ENCODE measurements at places on chromosomes 2 and 18.

GRCh38 chr2:27313882-27314645, 5.8 kb upstream of the UCN start:
- DNase-seq: no peak

- no peak for DNase-seq
Observed at GRCh38 chr2:39705638-39706037, 39.9 kb downstream of the TMEM178A start.

DNA sequence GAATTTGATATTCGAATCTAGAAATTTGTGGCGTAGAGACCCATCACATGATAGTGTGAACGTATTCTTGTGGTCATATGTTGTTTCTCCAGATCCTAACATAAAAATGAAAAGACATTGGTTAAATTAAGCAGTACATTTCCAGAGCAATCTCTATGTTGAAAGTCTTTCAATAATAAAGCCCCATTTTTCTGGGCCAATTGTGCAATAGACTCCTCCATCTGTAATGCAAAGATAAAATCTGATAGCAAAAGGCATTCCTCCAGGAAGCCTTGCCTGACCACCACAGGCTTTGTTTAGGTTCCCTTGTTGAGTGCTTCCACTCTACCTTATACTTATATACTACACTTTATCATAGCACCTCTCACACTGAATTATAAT, 31.3 kb downstream of the APOB start:
- DNase-seq: no peak

DNA sequence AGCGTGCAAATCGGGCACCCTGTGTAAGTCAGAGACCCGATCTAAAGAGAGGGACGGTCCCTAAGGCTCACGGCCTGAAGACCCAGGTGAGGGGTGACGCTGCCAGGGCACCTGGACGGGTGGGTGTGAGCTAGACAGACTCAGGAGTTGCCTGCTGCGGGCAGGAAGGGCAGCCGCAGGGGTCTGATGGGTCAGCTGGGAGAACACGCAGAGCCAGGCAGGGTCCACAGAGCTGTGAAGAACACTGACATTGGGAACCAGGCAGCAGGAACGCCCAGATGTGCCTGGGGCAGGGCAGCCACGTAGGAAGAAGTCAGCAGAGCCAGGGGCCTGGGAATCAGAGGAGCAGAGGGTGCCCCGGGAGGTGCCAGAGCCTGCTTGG, 25.9 kb downstream of the HDAC4 start:
- DNase-seq: no peak

GRCh38 chr2:120976501-120977307, 241.0 kb downstream of the GLI2 start:
- no peak for DNase-seq

DNA sequence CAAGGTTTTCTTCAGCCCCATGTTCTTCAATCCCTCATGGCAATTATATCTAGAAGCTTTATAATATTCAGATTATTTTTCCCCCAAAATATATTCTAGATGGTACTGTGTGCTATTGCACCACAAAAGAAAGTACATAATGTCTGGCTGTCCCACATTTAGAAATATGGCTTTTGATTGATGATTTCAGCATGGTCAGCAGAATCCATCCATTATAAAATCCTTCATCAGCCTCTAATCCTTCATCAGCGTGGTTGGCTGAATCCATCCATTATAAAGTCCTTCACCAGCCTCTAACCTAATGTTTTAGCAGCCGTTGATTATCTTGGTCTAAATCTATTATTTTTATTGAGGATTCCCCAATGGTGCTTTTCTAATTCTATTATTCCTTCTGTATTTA, 23.3 kb upstream of the HAAO start:
- DNase-seq: no peak

GRCh38 chr2:1563943-1564891, 151.0 kb downstream of the TPO start:
- peak; percentile 48 for DNase-seq

- DNase-seq: no peak
Observed at GRCh38 chr2:152298754-152299153, 36.2 kb upstream of the FMNL2 start.

DNA sequence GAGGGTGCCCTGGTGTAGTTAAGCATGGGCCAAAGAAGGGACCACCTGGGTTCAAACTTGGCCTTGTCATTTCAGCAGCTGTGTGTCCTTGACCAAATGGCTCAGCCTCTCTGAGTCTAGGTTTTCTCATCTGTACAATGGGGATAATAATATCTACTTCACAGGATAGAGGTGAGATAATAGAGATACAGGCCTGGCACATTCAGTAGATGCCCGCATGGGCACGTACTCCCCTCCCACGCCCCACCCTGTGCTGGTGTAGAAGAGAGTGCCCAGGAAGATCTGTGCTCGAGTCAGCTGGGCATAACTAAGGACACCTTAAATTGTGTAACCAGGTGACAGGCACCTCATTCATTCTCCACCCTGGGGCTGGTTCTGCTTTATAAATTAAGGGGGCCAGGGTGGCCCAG, 8.4 kb upstream of the TMEM185B start:
- no peak for DNase-seq

- DNase-seq: peak; percentile 71
Observed at GRCh38 chr2:231674587-231675338, 33.6 kb upstream of the PTMA start.

- no peak for DNase-seq
Observed at GRCh38 chr2:172168917-172169346, 66.2 kb upstream of the DLX2 start.

DNA sequence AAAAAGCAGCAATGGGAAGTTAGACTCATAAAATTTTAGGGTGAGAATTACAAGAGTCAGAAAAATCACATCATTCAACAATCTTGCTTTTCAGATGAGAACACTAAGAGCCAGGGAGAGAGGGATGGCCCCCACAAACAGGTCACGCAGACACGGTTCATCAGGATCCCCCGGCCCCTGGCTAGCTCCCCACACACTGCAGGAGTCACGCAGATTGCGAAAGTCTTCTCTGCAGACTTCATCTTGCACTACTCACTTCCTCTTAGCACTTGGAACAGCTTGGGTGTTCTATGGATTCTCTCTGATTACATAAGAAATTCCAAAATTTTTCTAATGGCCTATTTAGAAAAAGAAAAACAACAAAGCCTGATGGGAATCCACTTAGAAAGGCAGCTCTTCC, 21.6 kb upstream of the SULT1C2 start:
- DNase-seq: no peak

DNA sequence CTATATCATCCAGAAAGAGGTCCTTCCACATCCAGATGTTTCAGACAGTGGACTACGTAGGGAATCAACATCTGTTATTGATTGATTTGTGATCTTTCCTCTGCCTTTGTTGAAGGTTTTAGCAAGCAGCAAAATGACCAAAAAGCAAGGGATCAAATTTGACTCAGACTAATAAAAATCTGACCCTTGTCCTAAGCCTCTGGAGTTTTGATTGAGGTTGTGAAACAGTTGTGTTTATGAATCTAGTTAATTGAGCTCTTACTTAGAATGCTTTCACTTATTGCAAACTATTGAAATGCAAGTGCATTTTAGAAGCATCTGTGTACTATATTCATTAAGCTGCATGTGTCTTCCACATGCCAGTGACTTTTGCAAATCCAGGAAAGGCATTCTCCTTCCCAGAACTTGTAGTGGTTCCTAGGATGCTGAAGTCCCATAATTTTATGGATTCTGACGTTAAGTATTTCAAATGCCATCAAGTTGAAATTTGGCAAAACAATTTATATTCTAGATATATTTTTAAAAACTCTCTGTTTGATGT, 116.0 kb downstream of the MTX2 start:
- no peak for DNase-seq

DNA sequence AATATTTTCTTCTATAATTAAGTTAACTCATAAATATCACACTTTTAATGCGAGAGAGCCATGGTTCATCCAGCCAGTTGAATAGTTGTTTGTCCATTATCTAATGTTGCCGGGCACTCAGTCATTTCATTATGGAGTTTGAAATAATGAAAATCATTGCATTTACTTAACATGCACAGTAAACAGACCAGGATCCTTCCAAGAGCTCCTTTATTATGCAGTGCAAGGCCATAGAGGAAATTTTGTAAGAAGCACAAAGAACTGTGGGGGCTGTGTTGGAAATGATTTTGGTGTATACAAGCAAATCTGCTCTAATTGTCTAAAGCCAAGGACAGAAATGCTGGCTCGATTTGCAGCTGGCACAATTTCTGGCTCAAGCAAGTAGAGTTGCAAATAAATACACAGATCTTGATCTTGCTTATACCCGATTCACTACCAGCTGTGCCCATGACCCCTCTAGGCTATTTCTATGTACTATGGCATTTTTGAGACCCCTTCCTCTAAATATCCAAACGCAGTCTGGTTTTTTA, 400.3 kb upstream of the HNRNPA3 start:
- no peak for DNase-seq

- no peak for DNase-seq
Observed at GRCh38 chr2:109285244-109285651, 156.2 kb downstream of the SH3RF3 start.

GRCh38 chr2:45884126-45884525, 232.7 kb downstream of the PRKCE start:
- DNase-seq: no peak

- no peak for DNase-seq
Observed at GRCh38 chr2:235027558-235028214, 75.9 kb downstream of the SH3BP4 start.

- no peak for DNase-seq
Observed at GRCh38 chr2:168149150-168149974, 98.0 kb downstream of the STK39 start.

DNA sequence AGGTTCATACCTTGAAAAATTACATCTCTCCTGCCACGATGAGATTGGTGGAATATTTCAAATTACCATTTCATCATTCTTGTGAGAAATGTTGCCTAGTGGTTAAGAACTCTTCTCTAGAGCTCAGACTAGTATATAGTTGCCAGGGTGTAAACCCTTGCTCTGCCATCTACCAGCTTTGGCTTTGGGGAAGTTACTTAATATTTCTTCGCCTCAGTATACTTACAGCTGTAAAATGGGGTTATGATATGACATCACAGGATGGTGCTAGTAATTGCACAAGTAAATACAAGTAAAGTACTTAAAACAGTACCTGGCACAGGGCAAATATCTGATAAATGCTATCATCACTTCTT, 1.5 kb downstream of the SPOPL start:
- DNase-seq: no peak

GRCh38 chr2:199792381-199792780, 58.6 kb downstream of the FTCDNL1 start:
- DNase-seq: no peak

GRCh38 chr2:126507425-126507911, 148.5 kb upstream of the GYPC start:
- no peak for DNase-seq

DNA sequence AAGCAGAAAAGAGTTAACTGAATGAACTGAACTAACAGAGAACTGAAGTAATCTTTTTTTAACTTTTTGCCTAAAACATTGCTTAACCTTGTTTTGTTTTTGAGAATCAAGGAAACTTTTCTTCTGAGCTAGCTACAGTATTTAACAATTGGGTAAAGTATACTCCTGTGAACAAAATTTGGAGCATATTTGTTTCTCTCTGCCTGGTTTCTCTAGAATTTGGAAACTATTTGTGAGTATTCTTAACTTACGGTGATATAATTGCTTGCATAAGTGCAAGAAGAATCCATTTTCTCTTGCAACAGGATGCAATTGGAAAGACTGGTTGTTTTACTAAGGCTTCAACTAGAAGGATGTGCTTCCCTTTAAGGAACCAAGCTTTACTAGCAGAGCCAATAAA, 65.9 kb upstream of the FAM98A start:
- DNase-seq: no peak

- DNase-seq: no peak
Observed at GRCh38 chr2:170845343-170845742, 28.7 kb downstream of the GAD1 start.

- DNase-seq: no peak
Observed at GRCh38 chr2:25358836-25359235, 17.1 kb upstream of the DNMT3A start.
